ENCODE measurements at places on chromosomes 4 and X.

- no peak for DNase-seq
- H3K36me3 ChIP-seq: peaks cover 9% of the 10 kb centered on the region
- H3K4me3 ChIP-seq: peak overlapping the region; percentile 70
- H3K4me1 ChIP-seq: peaks cover 38% of the 10 kb centered on the region
These were observed 512 bp upstream of the ANTXR2 start for GRCh38 chr4:80073473-80074008.

DNA sequence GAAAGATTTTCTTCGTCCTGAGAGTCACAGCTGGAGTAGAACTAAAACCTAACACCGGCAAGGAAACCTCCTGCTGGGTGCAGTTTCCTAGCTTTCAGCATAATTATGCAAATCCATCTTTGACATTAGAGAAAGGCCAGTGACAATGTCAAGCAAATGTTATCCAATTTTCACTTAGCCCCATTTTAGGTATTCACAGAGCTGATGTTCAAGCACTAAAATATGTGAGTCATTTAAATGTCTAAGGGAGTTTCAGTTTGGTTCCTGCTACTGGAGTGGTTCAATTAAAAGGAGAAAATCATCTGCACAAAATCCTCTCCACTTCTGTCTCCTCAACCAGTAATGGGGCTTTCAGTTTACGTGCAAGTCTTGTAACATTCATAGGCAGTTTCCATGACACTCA, 37.1 kb upstream of the AMOT start:
- no peak overlapping the region for H3K27ac ChIP-seq
- H3K27me3 ChIP-seq: no peaks in the 10 kb centered on the region

DNA sequence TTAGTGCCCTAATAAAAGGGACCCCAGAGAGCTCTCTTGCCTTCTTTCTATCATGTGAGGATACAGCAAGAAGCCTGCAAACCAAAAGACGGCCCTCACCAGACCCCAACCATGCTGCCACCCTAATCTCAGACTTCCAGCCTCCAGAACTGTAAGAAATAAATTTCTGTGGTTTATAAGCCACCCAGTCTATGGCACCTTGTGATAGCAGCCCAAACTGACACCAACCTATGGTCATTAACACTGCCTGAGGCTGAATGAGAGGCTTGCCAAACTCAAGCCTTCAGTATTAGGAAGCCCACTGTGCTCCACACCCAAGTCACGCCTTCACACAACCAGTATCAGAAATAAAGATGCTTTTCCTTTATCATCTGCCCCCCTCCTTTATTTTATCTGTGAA, 127.3 kb upstream of the KLF3 start:
- no peak overlapping the region for H3K27ac ChIP-seq
- H3K27me3 ChIP-seq: no peaks in the 10 kb centered on the region
- no peak for DNase-seq
- H3K4me1 ChIP-seq: peaks cover 1% of the 10 kb centered on the region
- H3K4me3 ChIP-seq: no peak overlapping the region
- H3K36me3 ChIP-seq: no peaks in the 10 kb centered on the region

DNA sequence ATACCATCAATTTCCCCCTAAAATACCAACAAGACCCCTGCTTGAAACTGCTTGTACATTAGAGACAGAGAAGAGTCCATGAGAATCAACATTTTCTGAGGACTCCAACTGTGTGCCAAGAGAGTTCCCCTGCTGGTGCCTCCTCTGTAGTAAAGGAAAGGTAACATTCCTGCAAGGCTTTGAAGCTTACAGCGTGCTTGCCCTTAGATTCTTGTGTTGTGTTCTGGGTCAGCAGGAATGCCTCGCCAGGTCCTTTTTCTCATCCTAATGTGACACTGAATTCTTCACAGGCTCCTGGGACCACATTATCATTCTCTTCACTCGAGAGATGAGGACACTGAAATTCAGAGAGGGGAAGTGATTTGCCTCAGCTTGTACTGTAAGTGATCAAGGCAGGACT, 9.7 kb upstream of the EOLA2 start:
- H3K36me3 ChIP-seq: no peaks in the 10 kb centered on the region
- H3K27ac ChIP-seq: no peak overlapping the region
- no peak overlapping the region for H3K4me3 ChIP-seq
- peaks cover 3% of the 10 kb centered on the region for H3K4me1 ChIP-seq
- DNase-seq: no peak

- H3K36me3 ChIP-seq: no peaks in the 10 kb centered on the region
- no peak overlapping the region for H3K27ac ChIP-seq
- peak; percentile 29 for DNase-seq
- no peak overlapping the region for H3K4me3 ChIP-seq
- no peaks in the 10 kb centered on the region for H3K4me1 ChIP-seq
These were observed 15.6 kb upstream of the BBS12 start for GRCh38 chr4:122716825-122717448.

GRCh38 chr4:83281307-83281706, 3.3 kb downstream of the COQ2 start:
- peaks cover 20% of the 10 kb centered on the region for H3K36me3 ChIP-seq
- no peaks in the 10 kb centered on the region for H3K27me3 ChIP-seq
- no peak overlapping the region for H3K4me3 ChIP-seq
- H3K4me1 ChIP-seq: peaks cover 17% of the 10 kb centered on the region
- DNase-seq: no peak
- H3K27ac ChIP-seq: no peak overlapping the region

DNA sequence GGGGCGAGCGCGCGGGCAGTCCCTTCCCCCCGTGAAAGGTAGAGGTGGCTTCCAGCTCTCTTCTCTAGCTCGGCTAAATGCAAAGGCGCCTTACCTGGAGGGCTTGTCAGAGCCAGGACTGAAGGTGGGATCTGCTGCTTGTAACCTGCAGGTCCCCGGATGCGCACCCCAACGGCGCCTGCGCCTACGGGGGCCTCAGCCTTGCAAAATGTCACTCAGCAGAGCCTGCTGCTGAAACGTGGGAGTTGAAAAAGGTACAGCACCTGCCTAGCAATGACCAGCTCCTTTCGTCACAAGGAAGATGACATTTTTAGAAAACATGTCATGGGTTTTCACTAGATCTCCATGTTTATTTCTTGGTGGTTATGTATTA, 583 bp downstream of the ABHD18 start:
- peak; percentile 19 for DNase-seq
- H3K4me1 ChIP-seq: peaks cover 36% of the 10 kb centered on the region
- H3K4me3 ChIP-seq: peak overlapping the region; percentile 60
- H3K27ac ChIP-seq: peak overlapping the region; percentile 96
- H3K27me3 ChIP-seq: no peaks in the 10 kb centered on the region

- no peaks in the 10 kb centered on the region for H3K4me1 ChIP-seq
- no peak for DNase-seq
- no peaks in the 10 kb centered on the region for H3K27me3 ChIP-seq
- H3K36me3 ChIP-seq: peaks cover 83% of the 10 kb centered on the region
- H3K4me3 ChIP-seq: no peak overlapping the region
- no peak overlapping the region for H3K27ac ChIP-seq
These were observed 76.6 kb downstream of the USO1 start for GRCh38 chr4:75800972-75801371.

- no peaks in the 10 kb centered on the region for H3K4me1 ChIP-seq
- H3K27me3 ChIP-seq: no peaks in the 10 kb centered on the region
- H3K36me3 ChIP-seq: no peaks in the 10 kb centered on the region
- no peak overlapping the region for H3K27ac ChIP-seq
These were observed 53.6 kb upstream of the HPSE start for GRCh38 chr4:83388313-83388676.

GRCh38 chr4:15894921-15895916, 43.3 kb downstream of the FGFBP1 start:
- no peaks in the 10 kb centered on the region for H3K36me3 ChIP-seq
- H3K27ac ChIP-seq: no peak overlapping the region
- no peak overlapping the region for H3K4me3 ChIP-seq
- no peaks in the 10 kb centered on the region for H3K27me3 ChIP-seq

- DNase-seq: no peak
- H3K27ac ChIP-seq: no peak overlapping the region
- H3K27me3 ChIP-seq: no peaks in the 10 kb centered on the region
- no peaks in the 10 kb centered on the region for H3K36me3 ChIP-seq
- no peaks in the 10 kb centered on the region for H3K4me1 ChIP-seq
- H3K4me3 ChIP-seq: no peak overlapping the region
These were observed 31.4 kb upstream of the FAM241A start for GRCh38 chr4:112113864-112114263.

- H3K4me3 ChIP-seq: no peak overlapping the region
- H3K36me3 ChIP-seq: no peaks in the 10 kb centered on the region
- H3K4me1 ChIP-seq: no peaks in the 10 kb centered on the region
- no peaks in the 10 kb centered on the region for H3K27me3 ChIP-seq
These were observed 57.5 kb upstream of the SCML1 start for GRCh38 chrX:17679820-17680219.

DNA sequence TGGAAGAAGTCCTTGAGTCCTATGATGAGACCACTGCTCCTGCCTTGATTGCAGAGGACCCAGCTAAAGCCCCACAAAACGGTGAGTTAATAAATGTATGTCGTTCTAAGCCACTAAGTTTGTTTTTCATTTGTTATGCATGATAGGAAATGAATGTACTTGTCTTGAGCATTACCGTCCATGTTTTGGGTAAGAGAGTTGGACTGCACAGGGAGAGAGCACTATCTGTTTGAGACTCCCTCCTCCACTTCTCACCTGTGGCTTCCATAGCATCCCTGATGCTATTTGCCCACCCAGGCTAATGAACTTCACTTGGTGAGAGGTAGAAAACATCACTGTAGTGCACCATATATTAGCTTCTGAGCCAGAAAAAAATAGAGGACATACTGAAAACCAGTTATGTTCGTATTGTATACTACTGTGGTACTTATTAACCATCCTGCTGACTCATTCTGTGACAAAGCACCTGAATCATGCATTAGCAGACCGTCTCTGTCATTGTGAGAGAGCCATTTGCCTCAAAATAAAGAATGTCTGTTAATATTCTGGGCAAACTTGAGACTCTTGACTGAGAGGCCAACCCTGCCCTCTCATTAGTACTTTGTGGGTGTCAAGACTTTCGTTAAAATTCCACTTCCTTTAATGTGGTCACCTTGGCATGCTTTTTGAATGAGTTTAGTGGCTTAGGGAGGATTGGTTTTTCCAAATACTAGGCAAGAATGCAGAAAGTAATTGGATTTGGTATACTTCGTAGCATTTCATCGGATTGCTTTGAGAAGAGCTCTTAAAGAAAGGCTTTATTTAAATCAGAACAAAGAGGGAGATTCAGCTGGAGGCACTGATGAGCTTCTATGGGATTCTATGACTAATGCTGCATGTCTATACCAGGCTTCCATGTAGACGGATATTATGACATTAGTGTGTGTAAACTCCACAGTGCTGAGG, 99.3 kb upstream of the GRPR start:
- no peaks in the 10 kb centered on the region for H3K27me3 ChIP-seq
- no peak overlapping the region for H3K27ac ChIP-seq
- no peaks in the 10 kb centered on the region for H3K4me1 ChIP-seq
- DNase-seq: no peak

DNA sequence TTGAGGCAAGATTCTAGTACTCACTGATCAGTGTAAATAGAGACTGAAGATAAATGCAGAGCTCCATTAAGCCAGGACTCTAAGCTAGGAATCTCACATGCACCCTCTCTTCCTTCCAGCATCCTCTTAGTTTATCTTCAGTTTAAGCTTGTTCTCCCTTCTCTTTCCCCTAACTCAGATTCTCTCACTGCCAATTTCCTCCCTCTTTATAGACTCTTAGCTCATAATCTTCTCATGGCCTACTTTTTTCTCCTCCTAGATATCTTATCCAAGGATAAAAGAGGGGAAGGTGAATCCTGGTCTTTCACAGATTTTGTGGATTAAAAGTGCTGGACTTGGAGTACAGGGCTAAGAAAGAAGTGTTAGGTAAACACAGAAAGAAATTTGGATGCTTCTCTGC, 108.9 kb upstream of the TENM3 start:
- H3K27ac ChIP-seq: no peak overlapping the region
- DNase-seq: no peak
- no peaks in the 10 kb centered on the region for H3K36me3 ChIP-seq
- H3K4me3 ChIP-seq: no peak overlapping the region
- H3K27me3 ChIP-seq: no peaks in the 10 kb centered on the region

GRCh38 chr4:20992002-20992401, 291.7 kb downstream of the PACRGL start:
- no peak overlapping the region for H3K27ac ChIP-seq
- H3K4me3 ChIP-seq: no peak overlapping the region
- DNase-seq: no peak
- H3K36me3 ChIP-seq: no peaks in the 10 kb centered on the region
- H3K4me1 ChIP-seq: no peaks in the 10 kb centered on the region

DNA sequence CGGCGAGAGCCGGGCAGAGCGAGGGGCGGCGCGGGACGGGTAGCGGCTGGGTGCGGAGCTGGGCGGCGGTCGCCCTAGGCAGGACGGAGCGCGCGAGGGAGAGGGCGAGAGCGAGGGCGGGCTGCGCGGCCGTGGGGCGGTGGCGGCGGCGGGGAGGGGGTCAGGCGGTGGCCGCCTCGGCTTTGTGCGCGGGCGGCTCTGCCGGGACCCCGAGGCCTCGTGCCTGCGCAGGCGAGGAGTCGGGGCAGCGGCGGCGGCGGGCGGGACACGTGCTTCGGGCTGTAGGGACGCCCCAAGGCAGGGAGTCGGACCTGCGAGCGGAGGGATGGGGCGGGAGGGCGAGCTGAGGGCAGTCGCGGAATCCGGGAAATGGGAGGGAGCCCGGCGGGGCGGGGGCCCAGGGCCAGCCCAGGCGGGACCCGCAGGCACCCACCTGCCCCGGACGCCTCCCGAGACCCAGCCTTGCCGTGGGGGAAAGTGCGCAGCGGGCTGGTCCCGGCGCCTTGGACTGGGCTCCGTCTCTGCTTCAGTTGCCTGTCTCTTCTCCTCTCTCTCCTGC, 465 bp downstream of the BMPR1B start:
- no peaks in the 10 kb centered on the region for H3K36me3 ChIP-seq
- peaks cover 58% of the 10 kb centered on the region for H3K27me3 ChIP-seq
- H3K27ac ChIP-seq: no peak overlapping the region
- H3K4me3 ChIP-seq: peak overlapping the region; percentile 47
- H3K4me1 ChIP-seq: no peaks in the 10 kb centered on the region

DNA sequence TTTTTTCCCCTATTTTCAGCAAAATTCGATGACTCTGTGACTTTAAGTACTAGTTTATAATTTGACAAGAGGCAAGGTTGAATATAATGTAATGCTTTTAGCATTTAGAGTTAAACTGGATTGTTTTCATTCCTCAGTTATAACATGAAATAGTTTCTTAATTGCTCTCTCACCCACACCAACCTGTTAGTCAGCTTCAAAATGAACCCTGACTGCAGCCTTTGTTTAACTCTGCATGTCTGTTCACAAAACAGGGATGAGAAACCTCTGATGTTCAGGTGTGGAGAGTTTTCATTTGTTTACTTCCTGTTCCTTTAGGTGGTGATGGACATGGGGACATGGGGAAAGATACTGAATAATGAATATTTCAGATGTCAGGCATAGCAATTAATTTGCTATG, 49.9 kb upstream of the MND1 start:
- no peaks in the 10 kb centered on the region for H3K4me1 ChIP-seq
- H3K27ac ChIP-seq: no peak overlapping the region
- no peak overlapping the region for H3K4me3 ChIP-seq
- no peaks in the 10 kb centered on the region for H3K36me3 ChIP-seq
- H3K27me3 ChIP-seq: no peaks in the 10 kb centered on the region
